ENCODE measurements at places on chromosomes 13 and 19. TPM values are rescaled to one million over a fixed set of nuclear protein-coding genes. Genes with fewer than 3 reads are reported as not detected.

ZNF274 gene
- 24.4 TPM for total RNA-seq

KCNJ14 gene
- total RNA-seq, result 0.53 TPM

TMEM38A gene
- 0.91 TPM for total RNA-seq

GDF15 gene
- 30.3 TPM for total RNA-seq

SOX1 gene
- not detected for total RNA-seq

SMIM44 gene
- not detected for total RNA-seq

FGF14 gene
- not detected for total RNA-seq

CD22 gene
- not detected for total RNA-seq

CYSLTR2 gene
- not detected for total RNA-seq

ATP4A gene
- not detected for total RNA-seq

SHANK1 gene
- 0.04 TPM for total RNA-seq

SMIM24 gene
- not detected for total RNA-seq

ZNF493 gene
- total RNA-seq, result 2.1 TPM

ZFP30 gene
- total RNA-seq, result 7.2 TPM

CHST8 gene
- not detected for total RNA-seq

LRRC8E gene
- 9.9 TPM for total RNA-seq

NLRP4 gene
- total RNA-seq, result not detected

CAPN12 gene
- total RNA-seq, result 9.0 TPM

ZNF100 gene
- total RNA-seq, result 2.3 TPM

CARS2 gene
- total RNA-seq, result 45.4 TPM

CCDC169 gene
- 1.3 TPM for total RNA-seq

PSG7 gene
- total RNA-seq, result not detected

NLRP7 gene
- total RNA-seq, result not detected

AMER2 gene
- not detected for total RNA-seq

CD79A gene
- total RNA-seq, result not detected

SHD gene
- total RNA-seq, result not detected

CEACAM7 gene
- not detected for total RNA-seq

VWA8 gene
- total RNA-seq, result 15.7 TPM

FGF21 gene
- not detected for total RNA-seq

ELF1 gene
- total RNA-seq, result 20.2 TPM

IRGC gene
- total RNA-seq, result not detected

PEAK3 gene
- not detected for total RNA-seq

IL4I1 gene
- not detected for total RNA-seq

ERFL gene
- not detected for total RNA-seq

Data from hair follicular keratinocyte (primary cell).